ENCODE measurements at places on chromosomes 2 and 18. TPM values are rescaled to one million over a fixed set of nuclear protein-coding genes. Genes with fewer than 3 reads are reported as not detected.

SKA1 gene
- total RNA-seq: 5.0 TPM

SPHKAP gene
- total RNA-seq: not detected

GRHL1 gene
- 9.7 TPM for total RNA-seq

SCN9A gene
- total RNA-seq: 1.5 TPM

SNTG2 gene
- not detected for total RNA-seq

OTX1 gene
- total RNA-seq: 0.87 TPM

PARD3B gene
- total RNA-seq: 20.4 TPM

GAL3ST2 gene
- total RNA-seq: 0.86 TPM

Measured in mesothelial cell of epicardium (in vitro differentiated cells).